T47D (cell line): ENCODE measurements at places on chromosomes 4 and X.

GRCh38 chr4:11427121-11427996 lies 1.3 kb downstream of the HS3ST1 start:
- DNase-seq = no peak

DNA sequence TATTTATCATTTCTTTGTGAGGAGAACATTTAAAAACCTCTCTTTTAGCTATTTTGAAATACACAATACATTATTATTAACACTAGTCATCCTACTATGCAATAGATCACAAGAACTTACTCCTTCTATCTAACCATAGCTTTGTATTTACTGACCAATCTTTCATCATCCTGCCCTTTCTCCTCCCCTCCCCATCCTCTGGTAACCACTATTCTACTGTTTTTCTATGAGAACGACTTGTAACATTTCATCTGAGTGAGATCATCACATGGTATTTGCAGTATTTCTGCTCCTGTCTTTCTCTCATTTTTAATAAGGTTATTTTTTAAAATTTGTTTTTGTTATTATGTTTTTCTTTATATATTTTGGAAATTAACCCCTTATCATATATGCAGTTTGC lies 331.8 kb downstream of the TEX13C start:
- no peak for DNase-seq

DNA sequence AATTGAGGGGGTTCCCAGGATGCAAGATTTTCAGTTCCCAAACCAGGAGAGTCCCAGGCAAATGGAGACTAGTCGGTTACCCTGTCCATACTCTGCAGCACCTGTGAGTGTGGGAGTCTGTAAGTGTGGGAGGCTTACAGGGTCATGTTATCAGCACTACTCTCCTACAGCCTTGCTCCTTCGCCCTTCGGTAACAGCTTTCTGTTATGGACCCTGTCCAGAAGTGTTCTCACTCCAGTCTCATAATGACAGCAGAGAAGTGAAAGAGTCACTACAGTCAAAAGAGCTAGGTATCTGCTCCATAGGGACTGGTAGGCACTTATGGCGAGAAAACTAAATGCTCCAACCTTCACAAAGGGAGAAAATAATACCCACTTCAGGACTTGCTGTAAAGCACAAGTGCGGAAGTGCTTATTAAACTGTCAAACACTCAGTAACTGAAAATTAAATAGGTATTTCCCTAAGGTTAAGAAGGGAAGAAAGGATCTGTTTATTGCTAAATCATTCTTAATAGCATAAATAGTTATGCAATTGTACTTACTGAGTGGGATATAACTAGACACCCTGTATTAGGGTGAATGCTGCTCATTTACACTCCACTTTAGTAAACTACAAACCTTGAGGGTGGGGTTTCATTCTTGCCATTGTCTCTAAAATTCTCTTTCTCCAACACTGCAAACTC lies 2.7 kb upstream of the ADH7 start:
- DNase-seq = no peak

DNA sequence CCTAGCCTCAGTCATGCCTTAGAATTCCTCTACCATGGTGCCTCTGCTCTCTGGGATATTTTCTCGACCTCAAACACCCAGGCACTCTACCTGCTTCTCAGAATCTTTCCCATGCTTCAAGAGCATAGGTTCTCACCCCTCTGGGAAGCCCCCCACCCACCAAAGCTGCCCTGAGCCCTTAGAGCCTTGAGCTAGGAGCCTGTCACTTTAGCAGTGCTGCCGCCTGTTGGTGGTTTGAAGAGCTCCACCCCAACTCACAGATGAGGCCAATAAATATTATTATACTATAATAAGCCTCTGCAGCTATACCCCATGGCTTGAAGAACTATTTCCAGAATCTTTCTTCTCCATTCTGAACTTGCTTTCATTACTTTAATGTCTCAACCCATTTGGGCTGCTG lies 109.7 kb downstream of the RTL5 start:
- DNase-seq = no peak

- no peak for DNase-seq
Measured at GRCh38 chr4:10810411-10810810, 125.8 kb upstream of the CLNK start.

DNA sequence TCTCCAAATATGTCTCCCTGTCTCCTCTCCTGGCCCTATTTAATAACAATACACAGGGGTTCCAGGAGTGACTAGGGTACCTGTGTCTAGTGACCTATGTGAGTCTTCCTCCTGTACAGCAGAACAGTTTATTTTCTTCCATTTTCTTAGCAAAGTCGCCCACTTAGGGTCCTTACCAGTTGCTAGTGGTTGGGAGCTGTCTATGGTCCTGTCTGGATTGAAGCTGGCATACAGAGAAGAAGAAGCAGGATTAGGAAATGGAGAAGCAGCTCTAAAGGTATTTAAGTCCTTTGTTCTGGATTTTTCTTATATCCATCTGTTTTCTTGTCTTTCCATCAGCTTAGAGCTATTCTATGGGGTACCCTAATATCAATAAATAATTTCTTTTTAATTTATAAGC lies 587.1 kb upstream of the CPEB2 start:
- no peak for DNase-seq

DNA sequence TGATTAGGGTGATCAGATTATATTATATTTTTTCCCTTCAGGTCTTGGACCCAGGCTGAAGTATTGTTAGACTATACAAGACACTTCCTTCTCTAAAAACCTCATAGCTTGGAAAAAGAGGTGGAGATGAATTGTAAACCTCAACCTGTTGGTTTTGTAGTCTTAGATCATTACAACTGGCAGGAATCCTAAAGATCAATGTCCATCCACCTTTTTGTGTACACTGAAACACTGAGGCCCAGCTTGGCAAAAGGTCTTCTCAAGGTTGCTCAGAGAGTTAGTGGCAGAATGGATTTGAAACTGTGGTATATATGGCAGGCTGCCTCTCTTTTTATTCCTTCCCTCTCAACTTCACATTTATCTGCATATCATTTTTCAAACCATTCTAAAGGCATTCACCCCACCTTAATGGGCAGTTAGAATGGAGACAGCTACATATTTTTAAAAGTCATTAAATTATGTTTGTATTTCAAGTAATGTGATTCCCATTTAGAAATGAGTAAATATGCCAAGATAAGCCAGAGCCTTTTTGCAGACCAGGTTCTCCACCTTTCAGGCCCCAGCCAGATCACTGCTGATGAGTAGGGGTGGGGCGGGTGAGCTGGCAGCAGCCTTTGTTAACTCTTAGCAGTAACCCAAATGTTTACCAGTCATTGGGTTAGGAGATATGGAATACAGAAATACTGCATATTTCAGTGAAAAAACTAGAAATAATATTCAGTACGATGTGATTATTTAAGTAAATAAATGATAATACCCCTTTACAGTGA lies 243.2 kb upstream of the F9 start:
- DNase-seq = no peak

DNA sequence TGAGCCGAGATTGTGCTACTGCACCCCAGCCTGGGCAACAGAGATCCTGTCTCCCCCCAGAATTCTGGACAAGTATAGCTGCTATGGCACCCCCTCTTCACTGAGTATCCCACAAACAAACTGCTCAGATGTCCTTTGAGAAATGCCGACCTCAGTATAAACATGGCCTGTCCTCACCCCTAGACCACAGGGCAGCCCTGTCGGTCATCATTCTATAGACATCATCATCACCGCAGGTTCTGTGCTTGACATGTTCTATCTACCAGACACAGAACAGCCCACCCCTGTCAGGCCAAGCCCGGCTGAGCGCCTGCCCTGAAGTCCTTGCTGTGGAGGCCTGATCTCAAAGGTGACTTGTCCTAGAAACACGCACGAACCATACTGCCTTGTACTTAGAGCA lies 232.9 kb downstream of the DHRSX start:
- no peak for DNase-seq

- DNase-seq = no peak
Measured at GRCh38 chr4:155143512-155143911, 64.9 kb upstream of the NPY2R start.

DNA sequence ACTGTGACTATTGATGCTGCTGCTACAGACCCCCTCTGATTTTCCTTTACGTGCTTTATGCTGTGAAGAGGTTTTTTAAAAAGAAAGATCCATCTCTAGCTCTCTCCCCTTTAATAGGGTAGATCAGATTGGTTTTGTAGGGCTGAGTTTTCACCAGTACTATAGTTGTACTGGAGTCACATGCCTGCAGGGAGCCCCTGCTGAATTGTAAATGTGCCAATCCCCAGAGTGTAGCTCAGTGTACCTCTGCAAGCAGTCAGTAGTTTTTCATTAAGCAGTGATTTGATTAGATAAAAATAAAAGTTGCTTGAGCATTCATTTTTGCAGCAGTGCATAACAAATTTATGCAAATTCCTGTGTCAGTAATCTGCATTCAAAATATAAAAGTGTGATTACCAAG lies 179.2 kb downstream of the IL1RAPL2 start:
- DNase-seq = no peak

DNA sequence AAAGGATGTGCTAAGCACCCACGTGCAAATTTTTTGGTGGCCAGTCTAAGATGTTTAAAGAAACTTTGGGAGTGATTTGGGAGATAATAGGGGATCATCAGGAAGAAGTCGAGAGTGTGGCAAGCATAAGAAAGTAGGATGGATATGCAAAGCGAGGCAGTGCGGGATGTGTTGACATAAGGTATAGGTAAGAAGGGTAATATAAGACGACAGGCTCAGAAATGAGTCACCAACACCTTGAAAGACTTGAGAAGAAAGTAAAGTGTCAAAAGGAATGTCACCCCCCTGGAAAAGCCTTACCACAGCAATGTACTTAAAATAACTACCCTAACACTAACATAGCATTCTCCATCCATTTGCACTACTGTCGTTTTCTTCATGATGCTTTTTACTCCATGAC lies 69.8 kb upstream of the BMP2K start:
- no peak for DNase-seq

DNA sequence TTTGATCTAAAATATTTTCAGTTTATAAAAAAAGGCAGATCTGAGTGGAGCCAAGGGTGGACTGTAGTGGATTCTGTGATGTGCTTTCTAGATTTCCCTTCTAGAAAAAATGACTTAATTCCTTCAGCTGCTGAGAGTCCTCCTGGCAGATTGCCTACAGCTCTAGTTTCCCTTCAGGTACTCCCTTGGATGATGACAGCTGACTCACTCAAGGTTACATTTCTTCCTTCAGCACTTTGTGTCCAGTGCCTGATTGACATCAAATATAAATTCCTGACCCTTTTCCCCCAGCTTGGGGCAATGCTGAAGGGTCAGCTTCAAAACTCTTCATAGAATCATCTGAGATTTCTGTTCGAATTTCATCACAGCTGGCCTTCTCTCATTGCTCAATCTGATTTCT lies 161.7 kb downstream of the EMCN start:
- DNase-seq = no peak

- no peak for DNase-seq
Measured at GRCh38 chrX:20046864-20047263, 56.0 kb upstream of the BCLAF3 start.

DNA sequence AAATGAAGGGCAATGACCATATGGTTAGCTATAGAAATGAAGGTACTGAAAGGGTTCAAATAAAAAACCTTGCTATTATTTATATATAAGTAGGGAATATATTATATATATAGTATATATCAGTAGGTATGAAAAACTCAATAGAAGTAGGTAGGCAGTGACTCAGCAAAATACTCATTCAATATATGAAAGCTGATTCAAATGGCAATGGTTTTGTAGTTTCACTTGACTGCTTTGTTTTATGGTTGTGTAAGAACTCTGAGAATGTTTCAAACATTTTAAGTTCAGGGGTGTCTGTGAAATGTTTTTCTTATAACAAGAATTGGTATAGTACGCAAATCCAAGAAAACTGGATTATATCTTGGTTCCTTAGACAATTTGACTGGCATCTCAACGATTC lies 4.1 kb downstream of the ZNF280C start:
- DNase-seq = no peak

GRCh38 chrX:50072110-50072509 lies 128.7 kb downstream of the AKAP4 start:
- no peak for DNase-seq

GRCh38 chrX:27619975-27620374 lies 29.8 kb downstream of the DCAF8L2 start:
- no peak for DNase-seq

- no peak for DNase-seq
Measured at GRCh38 chrX:111376897-111377578, 35.0 kb downstream of the DCX start.

DNA sequence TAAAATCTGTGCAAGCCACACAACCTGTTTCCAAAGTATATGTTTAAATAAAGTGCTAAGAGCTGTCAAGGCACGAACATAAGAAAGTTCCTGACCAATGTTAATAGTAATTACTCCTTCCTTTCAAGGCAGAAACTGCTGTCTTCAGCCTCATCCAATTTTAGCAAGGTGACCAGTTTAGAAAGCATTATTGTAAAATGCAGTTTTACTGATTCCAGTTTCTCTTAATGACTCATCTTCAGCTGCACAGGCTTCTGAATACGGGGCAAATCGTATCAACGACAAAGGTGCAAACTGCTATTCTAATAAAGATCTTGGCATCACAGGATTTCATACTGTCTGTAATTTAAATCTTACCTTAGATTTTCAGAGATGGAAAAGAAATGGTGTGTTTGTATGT lies 87.5 kb downstream of the PPP3CA start:
- no peak for DNase-seq

- DNase-seq = no peak
Measured at GRCh38 chrX:31168551-31168950, 96.7 kb upstream of the FTHL17 start.

DNA sequence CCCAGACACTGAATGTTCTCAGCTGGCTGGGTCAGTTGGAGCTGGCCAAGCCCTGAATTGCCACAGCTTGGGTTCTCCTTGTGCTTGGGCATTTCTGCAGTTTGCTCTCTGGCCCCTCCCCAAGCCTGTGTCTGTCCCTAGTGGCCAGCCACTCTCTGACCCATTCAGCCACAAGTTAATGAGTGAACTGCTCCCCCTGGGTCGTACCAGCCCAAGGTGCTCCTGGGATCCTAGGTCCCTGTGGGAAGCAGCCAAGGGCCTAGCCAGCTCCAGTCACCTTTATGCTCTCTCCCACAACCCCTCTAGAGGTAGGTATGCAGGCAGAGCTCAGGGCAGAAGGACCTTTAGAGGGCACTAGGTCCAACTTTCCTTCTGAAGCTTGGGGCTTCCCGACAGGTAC lies 51.5 kb downstream of the STARD8 start:
- DNase-seq = no peak

DNA sequence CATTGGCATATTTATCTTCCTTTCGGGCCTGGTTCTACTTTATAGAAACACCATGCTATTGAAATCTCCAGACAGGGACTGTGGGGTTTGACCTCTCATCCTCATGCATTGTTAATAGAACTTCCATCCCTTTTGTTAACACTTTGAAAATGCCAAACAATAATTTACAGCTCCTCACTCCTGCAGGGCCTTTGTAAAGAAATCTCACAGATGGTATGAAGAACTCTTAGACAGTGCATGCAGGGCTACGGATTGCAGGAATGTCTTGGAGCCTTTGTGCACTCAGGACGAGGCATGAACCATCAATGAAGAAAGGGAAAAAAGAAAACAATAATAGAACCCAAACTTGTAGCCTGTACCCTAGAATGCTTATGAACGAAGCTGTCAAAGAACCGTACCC lies 92.8 kb upstream of the TMEM47 start:
- DNase-seq = no peak
